Heart right ventricle (tissue), 16 donors: ENCODE measurements at places on chromosomes 4 and X. TPM values are rescaled to one million over a fixed set of nuclear protein-coding genes. Genes with fewer than 3 reads are reported as not detected.

Gene C4orf50
- not detected for total RNA-seq

Gene FAM193A
- 15.6 TPM for total RNA-seq

Gene LEF1
- total RNA-seq, result 0.35 TPM

Gene RIPPLY1
- not detected for total RNA-seq

Gene SLC10A4
- 0.35 TPM for total RNA-seq

Gene FATE1
- total RNA-seq, result not detected

Gene FAM9B
- not detected for total RNA-seq

Gene CT45A5
- not detected for total RNA-seq

Gene GPRIN3
- 9.7 TPM for total RNA-seq

Gene AFF2
- total RNA-seq, result 0.11 TPM

Gene NAA11
- total RNA-seq, result not detected

Gene DMRTC1
- not detected for total RNA-seq

Gene TIMM8A
- total RNA-seq, result 18.9 TPM

Gene CYBB
- 15.7 TPM for total RNA-seq

Gene ERCC6L
- total RNA-seq, result 0.08 TPM

Gene MUC7
- total RNA-seq, result not detected

Gene PPBP
- total RNA-seq, result not detected

Gene SOX3
- not detected for total RNA-seq

Gene SYTL5
- total RNA-seq, result 0.14 TPM

Gene MAGEA1
- not detected for total RNA-seq

Gene GAGE2A
- not detected for total RNA-seq

Gene FAM47E
- total RNA-seq, result 2.6 TPM

Gene BMPR1B
- 3.3 TPM for total RNA-seq

Gene RAB33A
- 0.32 TPM for total RNA-seq

Gene DDX60
- 12.9 TPM for total RNA-seq

Gene MPP1
- total RNA-seq, result 43.3 TPM

Gene UGT2B17
- not detected for total RNA-seq

Gene BEX2
- total RNA-seq, result 0.79 TPM

Gene USP17L30
- total RNA-seq, result not detected

Gene TRIM61
- total RNA-seq, result 3.1 TPM

Gene GATA1
- not detected for total RNA-seq

Gene CCNA2
- 0.28 TPM for total RNA-seq

Gene PDLIM3
- total RNA-seq, result 208 TPM

Gene SRPK3
- 52.7 TPM for total RNA-seq

Gene GLOD5
- total RNA-seq, result not detected

Gene MAGEC2
- not detected for total RNA-seq

Gene TBCK
- total RNA-seq, result 20.4 TPM

Gene PF4V1
- not detected for total RNA-seq

Gene GYPE
- total RNA-seq, result not detected

Gene TMEM271
- total RNA-seq, result not detected

Gene HTATSF1
- total RNA-seq, result 66.3 TPM

Gene GIMD1
- not detected for total RNA-seq

Gene EIF4E
- total RNA-seq, result 57.3 TPM

Gene NSG1
- 5.2 TPM for total RNA-seq

Gene ASB5
- total RNA-seq, result 2.1 TPM

Gene CNKSR2
- 0.30 TPM for total RNA-seq

Gene FRAS1
- 2.2 TPM for total RNA-seq

Gene SLC2A9
- 10.5 TPM for total RNA-seq

Gene BEX5
- total RNA-seq, result 1.6 TPM
